ENCODE measurements at places on chromosomes 5 and 9.

DNA sequence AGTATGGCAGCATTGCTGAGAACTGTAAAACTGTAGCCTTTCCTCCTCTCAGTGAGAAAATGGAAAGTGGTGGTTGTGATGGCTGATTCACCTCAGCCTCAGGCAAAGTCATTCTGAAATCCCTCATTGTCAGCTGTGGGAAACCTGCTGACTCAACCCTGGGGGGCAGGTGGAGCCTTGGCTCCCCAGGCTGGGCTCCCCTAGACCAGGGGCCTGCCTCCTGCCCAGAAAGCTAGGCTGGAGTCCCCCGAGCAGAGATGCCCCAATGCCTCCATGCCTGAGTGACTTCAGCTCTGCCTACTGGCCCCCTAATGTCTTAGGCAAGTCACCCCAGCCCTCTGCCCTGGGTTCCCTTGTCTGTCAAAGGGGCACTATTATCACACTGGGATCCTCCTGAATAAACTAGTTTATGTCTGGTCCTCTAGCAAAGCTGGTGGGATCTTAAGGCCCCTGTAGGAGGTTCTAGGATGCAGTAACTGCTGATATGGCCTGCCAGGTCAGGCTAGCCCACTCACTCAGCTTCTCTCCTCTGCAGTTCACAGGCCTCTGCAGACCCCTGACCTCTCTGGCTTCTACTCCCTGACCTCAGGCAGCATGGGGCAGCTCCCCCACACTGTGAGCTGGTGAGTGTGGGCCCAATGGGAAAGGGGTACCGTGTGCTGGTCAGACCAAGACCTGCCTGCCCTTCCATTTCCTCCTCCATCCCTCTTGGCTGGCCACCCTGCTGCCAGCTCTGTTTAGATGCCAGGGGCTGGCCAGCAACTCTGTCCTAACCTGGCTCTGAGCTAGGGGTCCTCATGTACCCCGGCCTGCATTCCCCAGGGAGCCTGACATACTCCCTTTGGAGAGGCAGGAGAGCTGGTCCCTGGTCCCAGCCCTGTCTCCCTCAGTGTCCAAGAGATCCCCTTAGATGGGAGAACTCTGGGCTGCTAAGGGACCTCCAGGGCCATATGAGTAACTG, 24.2 kb downstream of the TCF7 start:
- DNase-seq, result no peak

DNA sequence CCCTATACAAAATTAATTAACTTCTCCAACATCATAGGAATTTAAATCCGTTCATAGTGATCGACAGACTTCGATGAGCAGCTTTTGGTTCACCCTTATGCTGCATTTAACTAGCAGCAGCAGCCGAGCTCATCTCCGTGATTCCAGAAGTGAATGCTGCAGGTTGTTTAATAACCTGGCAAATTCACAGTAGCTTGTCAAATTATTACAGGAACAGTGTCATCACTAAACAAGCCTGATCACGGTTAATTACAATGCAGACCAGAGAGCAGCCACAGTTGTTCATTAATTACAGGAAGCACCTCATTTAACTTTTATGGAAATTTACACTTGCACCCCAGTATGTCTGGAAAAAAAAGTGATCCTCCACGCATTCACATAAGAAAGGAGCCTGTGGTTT, 188.2 kb downstream of the BNC2 start:
- DNase-seq, result no peak

DNA sequence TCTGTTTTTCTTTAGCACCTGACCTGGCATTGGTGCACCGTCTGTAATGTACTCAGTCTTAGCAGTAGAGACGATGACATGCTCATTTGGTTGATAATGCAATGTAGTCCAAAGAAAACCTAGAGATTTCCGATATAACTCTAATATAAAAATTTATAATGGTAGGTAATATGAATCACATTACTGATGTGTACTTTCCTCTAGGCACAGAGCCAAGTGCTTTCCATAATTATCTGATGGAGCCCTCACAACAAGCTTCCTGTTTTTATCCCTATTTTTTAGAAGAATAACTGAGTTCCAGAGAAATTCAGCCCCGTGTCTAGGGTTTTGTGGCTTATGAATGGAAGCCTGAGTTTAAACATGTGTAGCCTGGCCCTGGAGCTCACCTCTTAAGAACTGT, 53.7 kb downstream of the KDM4C start:
- no peak for DNase-seq

DNA sequence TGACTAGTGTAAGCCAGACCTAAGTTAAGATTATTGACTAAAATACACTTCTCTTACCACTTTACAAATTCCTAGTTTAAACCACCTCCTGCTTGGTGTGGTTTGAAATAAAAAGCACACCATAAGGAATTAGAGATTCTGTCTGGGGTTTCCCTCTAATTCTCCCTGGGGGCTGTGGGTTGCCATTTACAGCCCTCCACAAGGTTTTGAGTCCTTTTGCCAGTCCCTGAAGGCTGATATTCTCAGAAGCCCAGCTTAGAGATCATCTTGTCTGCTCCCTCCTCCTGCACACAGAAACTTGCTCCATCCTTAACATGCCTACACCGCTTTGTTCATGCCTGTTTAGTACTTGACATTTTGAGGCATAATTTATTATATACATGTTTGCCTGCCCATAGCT, 7.2 kb upstream of the LMNB1 start:
- no peak for DNase-seq

DNA sequence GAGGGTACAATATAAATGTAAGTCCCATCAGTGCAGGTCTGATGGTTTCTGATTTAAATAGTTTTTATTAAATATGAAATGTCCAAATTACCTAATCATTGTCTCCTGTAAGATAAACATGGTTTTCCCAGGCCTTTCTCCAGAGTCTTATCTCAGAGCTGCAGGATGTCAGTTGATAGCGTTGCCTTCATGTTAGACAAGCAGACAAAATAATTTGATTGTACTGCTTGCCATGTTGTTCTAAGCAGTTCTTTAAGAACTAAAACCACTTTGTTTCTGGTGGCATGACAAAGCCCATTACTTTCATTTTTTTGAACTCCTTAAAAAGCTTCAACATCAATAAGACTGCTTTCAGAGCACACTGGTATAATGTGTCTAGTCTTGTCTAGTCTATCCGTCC, 1073.5 kb downstream of the MAT2B start:
- no peak for DNase-seq

DNA sequence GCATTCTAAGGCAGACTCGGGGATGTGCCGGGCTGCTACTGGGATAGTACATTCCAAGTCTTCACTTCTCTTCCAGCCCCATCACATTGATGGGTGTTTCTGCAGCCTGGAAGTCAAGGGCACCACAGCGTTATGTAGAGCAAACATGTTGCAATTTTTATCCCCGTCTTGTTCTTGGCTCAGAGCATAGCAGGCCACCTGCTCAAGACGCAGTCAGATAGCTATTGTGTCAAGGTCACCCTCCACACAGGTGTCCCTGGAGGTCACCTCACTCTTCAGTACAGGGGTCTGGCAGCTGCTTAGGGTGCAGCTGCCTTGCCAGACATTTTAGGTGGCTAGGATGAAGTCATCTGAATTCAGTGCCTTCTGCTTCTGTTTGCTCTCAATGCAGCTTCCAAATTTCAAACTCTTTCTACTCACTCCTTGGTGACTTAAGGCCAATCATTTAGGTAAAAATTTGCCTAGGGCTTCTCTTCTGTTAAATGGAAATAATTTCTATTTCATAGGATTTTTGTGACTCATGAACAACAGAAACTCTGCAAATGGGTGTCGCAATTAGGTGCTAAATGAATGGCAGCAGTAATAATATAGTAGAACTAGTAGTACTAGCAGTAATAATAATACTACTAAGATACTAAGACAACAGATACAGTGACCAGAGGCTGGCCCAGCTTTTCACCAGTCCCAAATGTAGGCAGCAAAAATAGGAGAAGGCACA, 24.3 kb downstream of the KCNV2 start:
- DNase-seq, result no peak

- no peak for DNase-seq
Measured at GRCh38 chr9:13721481-13722235, 442.2 kb upstream of the MPDZ start.

DNA sequence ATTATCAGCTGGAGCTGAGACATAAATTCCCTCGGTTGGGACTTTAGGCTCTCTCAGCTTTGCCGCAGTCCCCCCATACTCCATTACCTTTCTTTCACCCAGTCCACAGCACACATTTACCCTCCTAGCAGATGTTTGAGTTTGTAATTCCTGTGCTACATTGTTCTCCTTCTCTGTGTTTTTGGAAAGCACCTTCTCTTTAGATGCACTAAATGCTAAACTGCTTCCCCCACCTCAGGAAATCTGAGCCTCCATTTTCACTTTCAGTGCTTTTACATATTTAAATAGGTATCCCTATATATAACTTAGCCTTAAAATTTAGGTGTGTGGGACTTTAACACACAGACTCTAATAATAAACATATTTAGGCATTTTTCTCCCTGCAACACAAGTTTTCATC, 356.9 kb downstream of the NFIB start:
- DNase-seq, result no peak

DNA sequence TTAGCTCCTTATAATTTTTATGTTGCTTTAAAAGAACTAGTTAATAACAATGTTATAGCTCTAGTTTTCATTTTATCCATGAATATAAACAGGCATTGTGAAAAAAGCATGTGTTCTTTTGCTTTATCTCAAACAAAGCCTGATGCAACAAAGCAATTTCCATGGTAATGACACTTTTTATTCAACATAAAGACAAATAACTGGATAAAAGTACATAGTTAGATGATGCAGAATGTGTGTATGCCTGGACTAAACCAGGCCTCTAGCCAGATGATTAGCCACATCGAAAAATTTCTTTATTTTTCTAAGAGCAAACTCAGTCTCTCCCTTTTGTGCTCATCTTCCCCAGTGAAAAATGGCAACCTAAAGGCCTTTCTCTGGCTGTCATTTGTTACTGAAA, 125.6 kb upstream of the TARS1 start:
- no peak for DNase-seq

DNA sequence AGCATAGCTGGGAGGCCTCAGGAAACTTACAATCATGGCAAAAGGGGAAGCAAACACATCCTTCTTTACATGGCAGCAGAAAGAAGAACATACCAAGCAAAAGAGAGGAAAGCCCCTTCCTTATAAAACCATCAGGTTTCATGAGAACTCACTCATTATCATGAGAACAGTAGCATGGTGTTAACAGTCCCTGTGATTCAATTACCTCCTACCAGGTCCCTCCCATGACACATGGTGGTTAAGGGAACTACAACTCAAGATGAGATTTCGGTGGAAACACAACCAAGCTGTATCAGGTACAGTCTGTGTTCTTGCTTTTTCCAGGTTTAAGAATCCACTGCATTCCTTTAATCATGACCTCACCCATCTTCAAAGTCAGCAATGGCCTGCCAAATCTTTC, 514.2 kb downstream of the KCTD16 start:
- DNase-seq, result no peak

Data from NT2/D1 (cell line).